GM18507 (cell line): ENCODE measurements at places on chromosomes 12 and 14.

- DNase-seq, result no peak
Observed at GRCh38 chr12:59763835-59764234, 168.0 kb downstream of the SLC16A7 start.

GRCh38 chr12:2479851-2480535 is 314.8 kb upstream of the FKBP4 start:
- no peak for DNase-seq

DNA sequence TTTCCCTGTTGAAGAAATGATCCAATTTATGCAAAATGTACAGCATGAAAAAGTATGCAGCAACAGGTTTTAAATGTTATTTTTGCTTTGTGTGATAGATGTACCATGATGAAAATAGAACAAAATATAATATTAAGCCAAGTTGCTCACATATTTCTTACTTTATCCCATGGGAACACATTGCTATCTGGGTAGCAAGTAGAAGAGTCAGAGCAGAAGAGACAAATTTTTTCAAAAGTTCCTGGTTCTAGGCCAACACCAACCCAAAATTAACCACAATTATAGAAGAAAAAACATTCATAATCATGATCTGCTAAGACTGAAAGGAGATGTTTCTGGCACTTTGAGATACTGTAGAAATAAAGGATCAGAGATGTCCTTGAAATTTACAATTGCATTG is 79.9 kb upstream of the SYT10 start:
- no peak for DNase-seq

- no peak for DNase-seq
Observed at GRCh38 chr12:92140156-92140555, 5.5 kb downstream of the BTG1 start.

GRCh38 chr14:96502621-96503305 is 581 bp downstream of the PAPOLA start:
- DNase-seq, result no peak

GRCh38 chr12:68020699-68021098 is 31.5 kb downstream of the IFNG-AS1 start:
- no peak for DNase-seq
